Large intestine (tissue), 12 donors: ENCODE measurements at places on chromosomes 13 and 19.

DNA sequence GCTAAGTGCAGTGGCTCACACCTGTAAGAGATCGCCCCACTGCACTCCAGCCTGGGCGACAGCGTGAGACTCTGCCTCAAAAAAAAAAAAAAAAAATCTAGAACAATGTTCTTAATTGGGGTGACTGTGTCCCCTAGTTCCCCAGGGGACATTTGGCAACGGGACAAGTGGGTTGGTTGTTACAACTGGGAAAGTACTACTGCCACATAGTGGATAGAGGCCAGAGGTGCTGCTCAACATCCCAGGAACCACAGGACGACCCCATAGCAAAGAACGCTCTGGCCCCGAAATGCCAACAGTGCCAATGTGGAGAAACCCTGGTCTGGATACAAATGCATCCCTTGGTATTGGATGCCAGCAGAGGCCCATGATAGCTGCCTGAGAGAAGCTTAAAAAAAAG, 11.8 kb downstream of the NLRP12 start:
- no peak for DNase-seq

GRCh38 chr19:46678110-46678732, 17.2 kb upstream of the DACT3 start:
- no peak for DNase-seq

GRCh38 chr19:6532244-6532999, 1.6 kb downstream of the TNFSF9 start:
- DNase-seq, result no peak

DNA sequence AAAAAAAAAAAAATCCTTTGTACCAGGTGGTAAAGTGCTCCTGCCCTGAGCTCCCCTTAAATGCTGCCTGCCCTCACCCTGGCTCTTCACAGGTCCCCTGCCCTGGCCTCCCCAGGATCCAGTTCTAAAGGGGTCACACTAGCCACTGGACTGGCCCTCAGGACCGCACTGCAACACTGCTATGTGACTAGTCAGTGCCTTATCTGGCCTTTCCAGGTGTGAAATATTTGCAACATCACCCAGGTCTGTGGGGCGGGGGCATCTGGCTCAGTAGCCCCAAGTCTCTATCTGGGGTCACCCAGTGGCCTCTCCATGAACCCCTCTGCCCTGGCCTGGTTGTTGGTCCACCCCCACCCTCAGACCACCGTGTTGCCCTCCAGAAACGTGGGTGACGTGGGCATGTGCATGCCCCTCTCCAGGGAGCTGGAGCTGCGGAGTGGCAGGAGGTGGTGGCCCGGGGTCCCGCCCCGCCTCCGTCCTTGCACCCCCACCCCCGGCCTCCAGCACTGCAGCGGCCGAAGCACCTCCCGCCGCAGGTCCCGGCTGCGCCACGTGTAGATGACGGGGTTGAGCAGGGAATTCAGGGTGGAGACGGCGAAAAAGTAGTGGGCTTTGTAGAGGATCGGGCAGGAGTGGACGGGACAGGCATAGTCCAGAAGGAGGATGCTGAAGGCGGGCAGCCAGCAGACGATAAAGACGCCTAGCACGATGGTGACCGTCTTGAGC, 7.5 kb downstream of the S1PR2 start:
- DNase-seq, result no peak

DNA sequence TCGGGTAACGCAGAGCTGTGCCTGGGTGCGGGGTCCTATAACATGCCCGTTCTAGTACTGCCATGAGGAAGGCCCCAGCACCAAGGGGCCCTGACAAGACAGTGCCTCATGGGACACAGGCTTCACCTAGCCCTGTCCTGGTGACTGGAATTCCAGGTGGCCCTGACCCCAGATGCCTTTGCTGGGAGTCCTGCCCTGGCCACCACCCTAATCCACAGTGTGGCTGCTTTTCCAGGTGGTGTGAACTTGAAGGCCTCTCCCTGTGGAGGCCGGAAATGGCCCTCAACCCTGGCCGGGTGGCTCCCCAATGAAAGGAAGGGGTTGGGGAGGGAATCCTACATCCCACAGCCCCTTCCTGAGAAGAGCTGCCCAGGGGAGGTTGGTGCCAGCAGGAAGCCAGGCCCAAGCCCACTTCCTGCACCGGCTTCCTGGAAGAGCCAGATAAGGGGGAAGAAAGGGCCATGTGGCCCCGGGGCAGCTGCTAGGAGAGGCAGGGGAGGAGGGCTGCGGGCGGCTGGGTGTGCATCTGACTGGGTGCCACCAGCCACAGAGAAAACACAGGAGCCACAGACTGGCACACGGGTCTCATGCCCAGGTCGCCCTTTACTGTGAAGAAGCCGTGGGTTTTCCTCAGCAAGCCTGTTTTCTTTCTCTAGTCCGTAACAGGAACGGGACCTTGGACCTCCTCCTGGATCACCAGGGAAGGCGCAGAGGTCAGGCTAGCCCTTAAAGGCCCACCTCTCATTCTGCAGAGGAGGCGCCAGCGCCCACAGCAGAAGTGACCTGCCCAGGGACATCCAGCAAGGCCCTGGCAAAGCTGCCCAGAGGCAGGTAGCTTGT, 4.7 kb downstream of the LSM4 start:
- peak; percentile 72 for DNase-seq

GRCh38 chr13:40438999-40439797, 227.2 kb downstream of the FOXO1 start:
- DNase-seq, result no peak

DNA sequence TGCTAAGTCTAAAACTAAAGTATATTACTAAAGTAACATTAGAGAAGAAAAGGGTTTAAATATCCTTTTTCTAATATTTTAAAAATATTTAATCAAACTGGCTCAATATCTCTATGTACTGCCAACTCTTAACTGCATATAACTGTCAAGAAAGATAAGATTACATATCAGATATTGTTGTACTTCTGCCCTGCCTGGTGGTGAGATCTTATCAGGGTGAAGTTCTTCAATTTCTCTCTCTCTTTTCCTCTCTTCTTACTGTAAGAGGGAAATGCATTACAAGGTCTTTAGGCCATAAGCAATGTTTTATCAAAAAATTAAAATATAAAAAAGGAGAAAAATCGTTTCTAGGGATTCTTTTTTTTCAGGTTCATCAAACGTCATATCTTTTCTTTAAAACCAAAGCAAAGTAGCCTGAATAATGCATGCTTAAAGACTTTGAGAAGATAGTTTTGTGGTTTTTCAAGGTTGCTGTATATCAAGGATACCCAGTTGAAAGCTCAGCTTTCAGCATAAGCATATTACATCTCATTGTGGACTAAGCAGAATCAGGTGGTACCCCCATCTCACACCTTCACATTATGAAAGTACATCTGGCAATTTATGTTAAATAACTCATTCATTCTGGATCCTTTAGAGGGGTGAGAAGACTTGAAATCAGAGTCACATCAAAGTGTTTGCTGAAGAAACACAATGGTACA, 1625.7 kb upstream of the SLC10A2 start:
- no peak for DNase-seq

DNA sequence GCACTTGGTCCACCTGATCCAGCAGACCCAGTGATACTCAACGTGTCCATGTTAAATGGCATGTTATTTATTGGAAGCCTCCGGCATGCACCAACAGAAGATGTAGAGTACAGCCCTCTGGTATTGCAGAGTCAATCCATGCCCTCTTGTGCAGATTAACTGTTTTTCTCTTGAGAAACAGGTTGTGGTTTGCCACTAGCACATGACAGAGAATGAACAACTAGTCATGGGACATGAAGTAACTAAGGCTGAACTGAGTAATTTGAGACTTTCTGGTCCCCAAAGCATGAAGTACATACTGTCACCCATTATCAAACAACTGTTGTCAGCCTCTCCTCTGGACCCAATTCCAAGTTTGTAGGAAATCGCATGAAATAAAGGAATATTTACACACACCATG, 3.2 kb downstream of the ZNF562 start:
- DNase-seq, result no peak

GRCh38 chr19:32858559-32858958, 11.0 kb downstream of the SLC7A9 start:
- no peak for DNase-seq

- no peak for DNase-seq
Observed at GRCh38 chr13:18944501-18945068, 237.0 kb downstream of the TUBA3C start.

DNA sequence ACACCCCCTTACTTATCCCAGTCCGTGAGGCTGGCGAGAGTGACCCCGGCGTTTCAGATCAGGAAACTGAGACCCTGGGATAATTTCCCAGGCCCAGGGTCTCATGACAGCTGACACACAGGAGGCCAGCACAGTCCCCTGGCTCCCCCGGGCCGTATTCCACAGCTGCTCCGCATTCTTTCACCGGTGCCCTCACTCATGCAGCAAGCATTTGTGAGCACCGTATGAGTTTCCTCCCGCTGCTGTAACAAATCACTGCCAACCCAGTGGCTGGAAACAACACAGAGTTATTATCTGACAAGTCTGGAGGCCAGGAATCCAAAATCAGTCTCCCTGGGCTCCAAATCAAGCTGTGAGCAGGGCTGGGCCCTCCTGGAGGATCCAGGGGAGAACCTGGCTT, 21.3 kb downstream of the GADD45B start:
- DNase-seq, result no peak

GRCh38 chr13:87798536-87798935, 127.4 kb downstream of the SLITRK5 start:
- no peak for DNase-seq

GRCh38 chr13:89514534-89515312, 1832.8 kb upstream of the MIR17HG start:
- DNase-seq, result no peak

- no peak for DNase-seq
Observed at GRCh38 chr19:1827566-1828278, 15.6 kb upstream of the ATP8B3 start.

DNA sequence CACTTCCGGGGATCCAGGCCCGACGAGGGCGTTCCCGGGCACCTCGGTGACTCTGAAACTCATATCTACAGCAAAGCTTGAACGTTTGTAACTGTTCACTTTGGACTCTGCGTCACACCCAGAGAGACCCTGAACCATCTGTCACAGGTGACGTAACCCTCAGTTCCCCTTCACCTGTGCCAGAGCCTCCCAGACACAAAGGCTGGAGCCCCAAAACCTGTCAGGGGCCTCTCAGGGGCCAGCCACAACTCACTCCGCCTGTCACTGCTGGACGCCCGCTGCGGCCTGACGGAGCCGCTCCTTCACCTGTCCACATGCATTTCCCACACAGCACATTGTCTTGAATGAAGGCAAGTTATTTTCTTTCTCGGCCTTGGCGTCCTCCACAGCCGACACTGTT, 8.0 kb downstream of the RASA3 start:
- peak; percentile 84 for DNase-seq

- no peak for DNase-seq
Observed at GRCh38 chr13:45949161-45949560, 97.6 kb upstream of the SIAH3 start.

GRCh38 chr13:58500938-58501337, 869.4 kb downstream of the PCDH17 start:
- no peak for DNase-seq

- no peak for DNase-seq
Observed at GRCh38 chr19:53600217-53600616, 31.6 kb upstream of the DPRX start.

DNA sequence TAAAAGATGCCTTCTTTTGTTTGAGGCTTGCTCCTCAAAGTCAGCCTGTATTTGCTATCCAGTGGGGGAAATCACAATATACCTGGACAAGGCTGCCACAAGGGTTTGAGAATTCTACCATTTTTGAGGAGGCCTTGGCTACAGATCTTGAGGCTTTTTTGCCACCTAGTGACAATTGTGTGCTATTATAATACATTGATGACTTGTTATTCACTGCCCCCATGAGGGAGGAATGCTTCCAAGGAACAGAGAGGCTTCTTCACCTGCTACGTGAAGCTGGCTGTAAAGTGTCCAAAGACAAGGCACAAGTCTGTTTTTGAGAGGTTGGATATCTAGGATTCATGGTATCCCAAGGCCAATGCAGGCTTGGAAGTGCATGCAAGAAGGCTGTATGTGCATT, 72.5 kb downstream of the ZNF708 start:
- peak; percentile 20 for DNase-seq

GRCh38 chr13:77274126-77274525, 52.8 kb downstream of the MYCBP2 start:
- no peak for DNase-seq

GRCh38 chr13:43446126-43446525, 340.6 kb downstream of the ENOX1 start:
- DNase-seq, result no peak

- no peak for DNase-seq
Observed at GRCh38 chr13:113534236-113534860, 43.8 kb upstream of the DCUN1D2 start.

- DNase-seq, result no peak
Observed at GRCh38 chr13:94280349-94280748, 199.1 kb downstream of the DCT start.

GRCh38 chr13:33918199-33918932, 100.4 kb downstream of the RFC3 start:
- DNase-seq, result no peak

DNA sequence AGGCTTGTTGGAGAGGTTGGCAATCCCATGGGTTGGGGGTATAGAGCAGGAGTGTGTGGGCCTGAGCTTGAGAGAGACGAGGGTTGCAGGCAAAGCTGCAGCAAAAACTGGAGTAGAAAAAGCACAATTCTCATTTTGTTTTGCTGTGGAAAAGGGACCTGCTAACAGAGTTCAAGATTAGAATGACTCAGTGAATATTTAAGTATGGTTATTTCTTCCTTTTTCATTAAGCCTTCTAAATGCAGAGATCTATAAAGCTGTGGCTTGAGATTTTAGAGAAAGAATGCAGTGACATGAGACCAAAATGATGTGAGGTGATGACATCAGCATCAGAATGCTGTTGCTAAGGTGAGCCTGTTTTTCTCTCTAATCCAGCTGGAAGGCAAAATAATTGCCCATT, 10.8 kb upstream of the MBNL2 start:
- DNase-seq, result no peak

DNA sequence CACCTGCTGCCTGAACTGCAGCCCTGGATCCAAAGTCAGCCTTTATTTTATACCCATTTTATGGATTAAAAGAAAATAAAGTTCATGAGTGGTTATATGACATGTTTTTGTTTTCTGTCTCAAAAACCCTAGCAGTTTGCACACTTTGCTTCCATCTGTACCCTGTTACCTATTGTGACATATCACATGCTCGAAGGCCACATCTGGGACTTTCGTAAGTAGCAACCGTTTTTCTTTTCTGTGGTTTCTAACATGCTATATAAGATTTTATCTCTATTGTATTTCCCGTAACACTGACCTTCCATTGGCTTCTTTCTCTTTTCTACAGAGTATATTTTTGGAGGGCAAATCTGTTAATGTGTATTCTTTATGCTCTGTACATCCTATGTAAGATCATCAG, 1007.2 kb downstream of the PCDH9 start:
- no peak for DNase-seq

DNA sequence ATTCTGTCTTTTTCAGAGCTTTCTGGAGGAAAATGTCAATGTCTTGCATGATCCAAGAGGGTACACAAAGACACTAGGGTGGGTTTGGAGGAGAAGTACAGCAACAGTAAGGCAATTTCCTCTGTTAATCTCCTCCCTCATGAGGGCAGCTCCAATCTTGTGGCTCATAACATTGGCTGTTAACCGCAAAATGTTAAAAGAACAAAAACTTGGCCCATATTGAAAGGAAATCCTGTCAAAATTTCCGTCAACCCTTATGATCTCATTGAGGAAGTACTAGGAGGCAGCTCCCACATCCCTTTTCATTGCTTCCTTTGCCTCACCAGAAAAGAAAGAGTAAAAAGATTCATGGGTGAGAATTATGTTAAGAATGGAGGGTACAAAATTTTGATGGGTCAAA, 11.6 kb downstream of the OXGR1 start:
- DNase-seq, result no peak
